ENCODE measurements at places on chromosomes 3 and 15. TPM values are rescaled to one million over a fixed set of nuclear protein-coding genes. Genes with fewer than 3 reads are reported as not detected.

Gene CEMIP
- total RNA-seq, result 2.7 TPM

Gene P4HTM
- total RNA-seq, result 11.1 TPM

Gene TERB2
- not detected for total RNA-seq

Gene IGSF10
- not detected for total RNA-seq

Gene SLC15A2
- 0.17 TPM for total RNA-seq

Gene CTXN2
- not detected for total RNA-seq
